ENCODE measurements at places on chromosomes 5 and 9.

DNA sequence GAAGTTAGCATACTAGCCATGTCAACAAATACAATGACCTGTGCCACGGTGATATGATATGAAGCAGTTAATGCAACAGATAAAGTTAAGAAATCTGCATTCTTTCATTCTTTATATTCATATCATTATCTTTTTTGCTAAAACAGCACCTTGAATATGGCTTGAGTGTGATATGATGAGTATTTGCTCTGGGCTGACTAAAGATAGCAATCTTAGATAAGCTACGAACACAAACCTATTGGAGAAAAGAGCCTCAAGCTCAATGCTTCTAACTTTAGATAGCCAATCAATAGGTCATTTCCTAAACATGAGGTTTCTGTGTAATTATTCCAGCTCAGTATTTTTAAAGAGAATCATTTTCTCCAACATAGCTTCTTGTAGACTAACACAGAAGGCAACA, 61.7 kb downstream of the NR2F1 start:
- DNase-seq, result no peak

GRCh38 chr5:122586351-122586750, 188.5 kb upstream of the SNX2 start:
- no peak for DNase-seq

GRCh38 chr5:33330426-33330825, 110.3 kb upstream of the TARS1 start:
- no peak for DNase-seq

DNA sequence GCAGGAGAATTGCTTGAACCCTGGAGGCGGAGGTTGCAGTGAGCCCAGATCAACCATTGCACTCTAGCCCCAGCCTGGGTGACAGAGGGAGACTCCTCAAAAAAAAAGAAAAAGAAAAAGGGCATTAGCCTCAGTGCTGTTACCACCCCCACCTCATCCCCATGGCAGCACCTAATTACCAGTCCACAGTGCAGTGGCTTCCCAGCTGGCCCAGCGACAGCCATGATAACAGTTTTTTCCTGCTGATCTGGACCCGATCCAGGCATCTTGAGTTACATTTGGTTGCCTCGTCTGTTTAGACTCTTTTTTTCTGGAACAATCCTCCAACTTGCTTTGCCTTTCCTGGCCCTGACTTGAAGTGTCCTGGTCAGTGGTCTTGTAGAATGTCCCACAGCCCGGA, 24.4 kb downstream of the NCS1 start:
- DNase-seq, result no peak

Data from RCC 7860 (cell line).